Tibial nerve (tissue), 4 donors: ENCODE measurements at places on chromosomes 3 and 15. TPM values are rescaled to one million over a fixed set of nuclear protein-coding genes. Genes with fewer than 3 reads are reported as not detected.

DNA sequence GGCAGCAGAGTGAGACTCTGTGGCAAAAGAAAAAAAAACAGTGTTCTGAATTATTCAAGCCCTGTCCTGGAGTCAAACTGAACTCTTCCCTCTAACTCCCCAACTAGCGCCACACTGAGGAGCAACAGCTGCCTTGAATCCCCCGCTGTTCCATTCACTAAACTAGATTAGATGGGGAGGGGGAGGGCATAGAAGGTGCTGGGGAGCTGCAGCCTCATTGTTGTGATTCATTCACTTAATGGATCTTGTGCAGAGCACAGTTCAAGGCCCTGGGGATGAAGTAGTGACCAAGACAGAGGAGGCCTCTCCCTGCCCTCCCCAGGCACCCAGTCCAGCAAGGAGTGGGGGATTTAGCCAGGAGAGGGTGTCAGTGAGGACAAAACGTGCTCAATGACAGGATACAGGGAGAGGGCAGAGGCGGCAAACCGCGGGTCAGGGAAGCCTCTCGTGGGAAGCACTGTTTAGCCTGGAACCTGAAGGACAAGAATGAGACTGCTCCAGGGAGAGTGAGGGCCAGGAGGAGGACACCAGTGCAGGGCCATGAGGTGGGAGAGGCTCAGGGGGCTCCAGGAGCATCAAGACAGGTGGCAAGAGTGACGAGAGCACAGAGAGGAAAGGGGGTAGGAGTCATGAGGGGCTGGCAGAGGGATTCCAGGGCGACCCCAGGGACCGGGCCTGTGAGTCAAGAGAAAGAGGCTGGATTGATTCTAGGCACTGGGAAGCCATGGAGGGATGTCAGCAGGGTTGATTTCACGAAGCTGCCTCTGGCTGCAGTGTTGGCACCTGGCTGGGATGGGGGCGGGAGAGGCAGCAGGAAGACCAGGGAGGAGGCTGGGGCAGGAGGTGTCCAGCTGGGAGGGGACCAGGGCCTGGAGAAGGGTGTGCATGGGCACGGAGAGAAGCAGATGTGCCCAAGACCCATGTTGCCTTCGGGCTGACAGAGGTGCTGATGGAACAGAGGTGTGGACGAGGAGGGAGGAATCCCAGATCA, 31.4 kb downstream of the ALS2CL start:
- H3K36me3 ChIP-seq = no peaks in the 10 kb centered on the region
- no peak overlapping the region for H3K27ac ChIP-seq
- no peaks in the 10 kb centered on the region for H3K27me3 ChIP-seq

- no peaks in the 10 kb centered on the region for H3K36me3 ChIP-seq
- H3K4me3 ChIP-seq = no peak overlapping the region
- H3K27ac ChIP-seq = no peak overlapping the region
- no peak for DNase-seq
- H3K27me3 ChIP-seq = no peaks in the 10 kb centered on the region
These were observed 29.0 kb downstream of the RASGRP1 start for GRCh38 chr15:38535491-38536200.

Gene SLC6A1
- total RNA-seq = 3.9 TPM

Gene GOLGA6L9
- total RNA-seq = 2.7 TPM

Gene TMEM266
- total RNA-seq = 0.30 TPM

DNA sequence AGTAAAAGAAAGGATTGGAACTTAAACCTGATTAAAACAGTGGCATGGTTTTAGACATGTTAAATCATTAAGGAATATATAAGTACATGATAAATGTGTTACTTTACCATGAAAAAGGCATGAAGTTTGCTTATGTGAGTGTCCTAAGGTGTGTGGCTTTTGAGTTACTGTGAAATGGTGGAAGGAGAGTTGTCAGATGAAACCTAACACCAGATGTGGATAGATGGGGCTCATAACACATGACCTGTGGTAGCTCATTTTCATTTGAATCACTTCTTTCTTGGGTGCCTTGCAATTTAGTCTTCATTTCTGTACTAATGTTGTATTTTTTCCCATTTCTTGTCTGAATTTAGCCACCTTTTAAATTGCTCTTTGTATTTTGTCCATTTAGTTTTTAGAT, 13.0 kb downstream of the MEF2A start:
- H3K4me1 ChIP-seq = peaks cover 67% of the 10 kb centered on the region
- H3K4me3 ChIP-seq = no peak overlapping the region
- H3K36me3 ChIP-seq = no peaks in the 10 kb centered on the region
- no peak for DNase-seq

DNA sequence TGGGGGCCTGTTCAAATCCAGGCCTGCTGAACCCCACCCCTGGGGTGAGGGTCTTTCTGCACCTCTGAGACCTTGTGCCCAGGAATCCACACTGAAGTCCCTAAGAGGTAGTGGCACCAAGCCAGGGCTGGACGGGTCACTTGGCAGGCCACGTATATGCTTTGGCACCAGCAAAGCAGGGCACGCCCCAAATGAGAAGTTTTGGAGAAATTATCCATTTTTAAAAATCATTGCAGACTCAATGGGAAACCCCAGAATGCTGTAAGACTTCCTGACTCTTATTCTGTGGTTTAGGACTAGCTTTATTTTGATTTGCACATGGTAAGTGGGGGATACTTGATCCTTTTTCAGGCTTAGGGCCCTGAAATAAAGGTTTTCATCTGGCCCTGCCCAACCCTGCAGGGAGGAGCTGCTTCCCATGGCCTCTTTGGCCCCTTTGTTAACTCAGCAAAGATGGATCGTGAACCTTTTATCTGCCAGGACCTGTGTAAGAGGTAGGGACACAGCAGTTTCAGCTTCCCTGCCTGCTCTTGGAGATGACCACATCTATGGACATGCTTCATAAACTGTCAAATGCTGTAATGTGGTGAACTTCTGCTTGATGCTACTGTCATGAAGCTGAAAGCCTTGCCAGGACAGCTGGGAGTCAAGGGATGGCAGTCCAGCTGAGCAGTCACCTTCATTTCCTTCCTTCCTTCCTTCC, 88.0 kb downstream of the HMG20A start:
- H3K36me3 ChIP-seq = no peaks in the 10 kb centered on the region
- H3K4me3 ChIP-seq = no peak overlapping the region
- peaks cover 13% of the 10 kb centered on the region for H3K4me1 ChIP-seq
- peak overlapping the region; percentile 96 for H3K27ac ChIP-seq
- peak; percentile 57 for DNase-seq
- H3K27me3 ChIP-seq = no peaks in the 10 kb centered on the region

Gene ANAPC13
- total RNA-seq = 55.0 TPM

Gene VEPH1
- total RNA-seq = 0.42 TPM

GRCh38 chr3:126448136-126448892, 27.4 kb downstream of the ZXDC start:
- no peaks in the 10 kb centered on the region for H3K4me1 ChIP-seq
- H3K27ac ChIP-seq = no peak overlapping the region
- peaks cover 75% of the 10 kb centered on the region for H3K36me3 ChIP-seq
- no peak overlapping the region for H3K4me3 ChIP-seq
- DNase-seq = no peak

GRCh38 chr3:9690451-9691450, 12.9 kb upstream of the CPNE9 start:
- no peak overlapping the region for H3K4me3 ChIP-seq
- peaks cover 98% of the 10 kb centered on the region for H3K36me3 ChIP-seq
- H3K4me1 ChIP-seq = peaks cover 3% of the 10 kb centered on the region
- H3K27ac ChIP-seq = peak overlapping the region; percentile 47
- DNase-seq = no peak

DNA sequence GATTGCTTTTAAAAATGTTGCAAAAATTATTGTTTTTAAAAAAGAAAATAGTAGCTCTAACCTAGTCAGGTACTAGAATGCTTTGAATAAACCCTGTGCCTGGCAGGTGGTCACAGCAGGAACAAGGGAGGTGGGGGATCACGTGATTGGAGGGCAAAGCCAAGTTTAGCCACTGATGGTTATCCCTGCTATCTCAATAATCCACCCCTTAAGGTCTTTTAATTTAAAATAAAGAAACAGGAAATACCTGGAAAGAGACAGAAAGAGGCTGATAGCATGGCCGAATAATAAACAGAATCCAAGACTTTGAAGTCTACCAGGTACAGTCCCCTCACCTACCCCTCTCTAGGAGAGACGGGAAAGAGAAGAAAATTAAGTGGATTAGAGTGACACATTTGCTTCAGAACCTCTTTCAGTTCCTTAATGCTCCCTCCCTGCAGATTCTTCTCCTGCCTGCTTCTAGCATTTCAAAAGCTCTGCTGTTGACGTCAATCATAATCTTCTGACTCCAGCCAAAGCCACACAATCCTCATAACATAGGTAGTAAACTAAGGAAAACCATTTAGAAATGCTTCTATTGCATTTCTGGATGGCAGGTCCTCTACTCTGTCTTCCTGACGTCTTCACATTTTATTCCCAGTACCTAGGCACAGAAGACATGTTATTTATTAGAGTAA, 303.4 kb upstream of the MME start:
- no peaks in the 10 kb centered on the region for H3K36me3 ChIP-seq
- no peaks in the 10 kb centered on the region for H3K27me3 ChIP-seq
- no peak for DNase-seq
- peaks cover 20% of the 10 kb centered on the region for H3K4me1 ChIP-seq

Gene TM6SF1
- 11.2 TPM for total RNA-seq

Gene TIMP4
- total RNA-seq = 47.9 TPM

Gene CORO2B
- 9.3 TPM for total RNA-seq

Gene MINDY4B
- not detected for total RNA-seq

GRCh38 chr3:172216267-172216666, 176.9 kb downstream of the FNDC3B start:
- H3K36me3 ChIP-seq = no peaks in the 10 kb centered on the region
- no peak for DNase-seq
- no peaks in the 10 kb centered on the region for H3K27me3 ChIP-seq
- H3K27ac ChIP-seq = no peak overlapping the region

GRCh38 chr15:92714077-92714476, 58.5 kb upstream of the FAM174B start:
- peak overlapping the region; percentile 87 for H3K27ac ChIP-seq
- DNase-seq = no peak
- peak overlapping the region; percentile 64 for H3K4me3 ChIP-seq
- H3K36me3 ChIP-seq = no peaks in the 10 kb centered on the region

GRCh38 chr3:47210863-47211405, 47.0 kb upstream of the SETD2 start:
- H3K36me3 ChIP-seq = no peaks in the 10 kb centered on the region
- H3K4me1 ChIP-seq = no peaks in the 10 kb centered on the region
- no peaks in the 10 kb centered on the region for H3K27me3 ChIP-seq
- DNase-seq = no peak
- no peak overlapping the region for H3K27ac ChIP-seq
- H3K4me3 ChIP-seq = no peak overlapping the region

Gene FAM227B
- 14.2 TPM for total RNA-seq

- H3K4me3 ChIP-seq = no peak overlapping the region
- no peaks in the 10 kb centered on the region for H3K36me3 ChIP-seq
- H3K27ac ChIP-seq = no peak overlapping the region
- no peaks in the 10 kb centered on the region for H3K27me3 ChIP-seq
- DNase-seq = no peak
These were observed 74.4 kb downstream of the ZIC1 start for GRCh38 chr3:147483578-147483977.

- DNase-seq = no peak
- no peak overlapping the region for H3K4me3 ChIP-seq
- H3K36me3 ChIP-seq = no peaks in the 10 kb centered on the region
- peak overlapping the region; percentile 75 for H3K27ac ChIP-seq
- H3K4me1 ChIP-seq = peaks cover 6% of the 10 kb centered on the region
These were observed 12.0 kb downstream of the C15orf40 start for GRCh38 chr15:82999426-82999825.

Gene SI
- total RNA-seq = not detected

DNA sequence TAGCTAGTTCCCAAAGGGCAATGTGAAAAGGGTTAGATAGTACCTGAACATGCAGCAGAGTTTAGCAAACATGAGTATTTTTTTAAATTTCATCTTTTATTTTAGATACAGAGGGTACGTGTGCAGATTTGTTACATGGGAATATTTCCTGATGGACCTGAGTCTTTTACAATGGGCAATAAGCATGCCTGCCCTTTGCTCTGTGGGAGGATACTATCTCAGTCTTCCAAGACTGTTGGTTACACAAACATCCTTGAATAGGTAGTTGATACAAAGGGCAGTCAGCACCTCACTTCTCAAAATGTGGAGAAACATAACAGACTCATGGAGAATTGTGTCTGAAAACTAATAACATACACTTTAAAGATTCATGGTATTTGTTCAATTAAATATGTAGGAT, 103.3 kb downstream of the GOLIM4 start:
- H3K4me1 ChIP-seq = no peaks in the 10 kb centered on the region
- H3K36me3 ChIP-seq = no peaks in the 10 kb centered on the region
- no peak overlapping the region for H3K4me3 ChIP-seq
- DNase-seq = no peak

GRCh38 chr3:55574671-55575070, 87.6 kb upstream of the WNT5A start:
- no peak for DNase-seq
- H3K4me3 ChIP-seq = no peak overlapping the region
- H3K4me1 ChIP-seq = no peaks in the 10 kb centered on the region
- H3K27ac ChIP-seq = no peak overlapping the region

DNA sequence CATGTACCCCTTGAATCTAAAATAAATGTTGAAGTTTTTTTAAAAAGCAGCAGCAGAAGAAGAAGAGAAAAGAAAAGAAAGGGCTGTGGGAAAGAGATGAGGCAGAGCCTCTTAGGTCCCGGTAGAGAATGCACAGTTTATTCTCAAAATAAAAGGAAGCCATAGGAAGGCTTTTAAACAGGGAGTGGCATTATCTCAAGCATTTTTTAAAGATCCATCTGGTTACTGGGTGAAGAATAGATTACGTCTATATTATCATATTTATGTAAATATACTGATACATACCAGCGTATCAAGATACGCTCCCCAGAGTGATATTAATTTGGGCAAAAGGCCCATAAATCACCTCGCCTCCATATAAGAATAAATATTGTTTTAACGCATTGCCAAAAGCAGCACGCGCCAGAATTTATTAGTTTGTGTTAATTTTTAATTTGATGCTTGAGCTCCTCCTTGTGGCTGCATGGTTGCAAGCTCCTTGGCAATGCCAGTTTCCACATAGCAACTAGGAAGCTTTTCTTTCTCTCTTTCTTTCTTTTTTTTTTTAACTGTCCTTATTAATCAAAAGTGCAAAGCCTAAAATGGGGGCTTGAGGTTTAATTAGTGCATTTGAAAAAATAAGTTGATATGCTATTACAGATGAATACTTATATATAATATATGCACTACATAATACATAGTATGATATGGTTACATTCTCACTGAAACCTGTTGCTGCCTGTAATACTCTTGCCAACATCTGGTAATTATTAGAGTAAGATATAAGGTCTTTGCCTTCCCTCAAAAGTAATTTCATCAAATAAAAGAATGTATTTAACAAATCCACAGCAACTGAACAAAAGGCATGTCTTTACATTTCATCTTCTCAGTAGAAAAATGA, 242.8 kb upstream of the UBE2E2 start:
- H3K27ac ChIP-seq = no peak overlapping the region
- H3K4me3 ChIP-seq = no peak overlapping the region
- H3K36me3 ChIP-seq = no peaks in the 10 kb centered on the region

Gene CELF6
- 10.4 TPM for total RNA-seq

GRCh38 chr3:128318275-128318941, 148.3 kb downstream of the DNAJB8 start:
- no peak overlapping the region for H3K4me3 ChIP-seq
- no peak for DNase-seq
- H3K27ac ChIP-seq = no peak overlapping the region
- H3K27me3 ChIP-seq = no peaks in the 10 kb centered on the region
- peaks cover 37% of the 10 kb centered on the region for H3K36me3 ChIP-seq

GRCh38 chr3:124492824-124493223, 237.4 kb upstream of the UMPS start:
- no peaks in the 10 kb centered on the region for H3K27me3 ChIP-seq
- H3K36me3 ChIP-seq = no peaks in the 10 kb centered on the region
- no peak overlapping the region for H3K4me3 ChIP-seq
- DNase-seq = no peak
- H3K4me1 ChIP-seq = no peaks in the 10 kb centered on the region
- no peak overlapping the region for H3K27ac ChIP-seq
